ENCODE measurements at places on chromosomes 7 and 10. TPM values are rescaled to one million over a fixed set of nuclear protein-coding genes. Genes with fewer than 3 reads are reported as not detected.

GRCh38 chr10:117218654-117219053, 21.4 kb downstream of the KCNK18 start:
- DNase-seq = no peak
- H3K27me3 ChIP-seq = peaks cover 15% of the 10 kb centered on the region
- H3K27ac ChIP-seq = no peak overlapping the region
- H3K36me3 ChIP-seq = no peaks in the 10 kb centered on the region

GRCh38 chr7:92963566-92963965, 127.2 kb upstream of the CDK6 start:
- H3K4me3 ChIP-seq = no peak overlapping the region
- no peaks in the 10 kb centered on the region for H3K36me3 ChIP-seq
- no peak for DNase-seq
- no peak overlapping the region for H3K27ac ChIP-seq
- H3K4me1 ChIP-seq = no peaks in the 10 kb centered on the region

DNA sequence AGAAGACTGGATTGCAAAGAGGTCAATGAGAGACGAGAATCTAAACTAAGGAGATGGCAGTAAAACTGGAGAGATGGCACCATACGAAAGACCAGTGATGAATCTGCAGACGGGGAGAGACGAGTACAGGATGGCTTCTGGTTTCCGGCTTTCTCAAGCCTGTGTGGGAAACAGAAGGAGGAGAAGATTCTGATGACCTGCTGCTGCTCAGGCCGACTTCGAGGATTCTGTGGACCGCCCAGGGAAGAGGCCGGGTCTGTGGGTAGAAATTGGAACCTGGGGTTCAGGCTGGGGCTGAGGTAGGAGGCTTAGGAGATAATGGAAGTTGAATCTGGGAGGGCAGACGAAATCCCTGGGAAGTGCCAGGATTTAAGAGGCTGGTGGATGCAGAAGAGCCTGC, 48.6 kb downstream of the PARP12 start:
- H3K27me3 ChIP-seq = no peaks in the 10 kb centered on the region
- no peak for DNase-seq
- H3K4me3 ChIP-seq = no peak overlapping the region
- no peak overlapping the region for H3K27ac ChIP-seq
- no peaks in the 10 kb centered on the region for H3K4me1 ChIP-seq

Gene NPVF
- total RNA-seq = not detected

Gene ZWINT
- total RNA-seq = 9.0 TPM

Data from upper lobe of left lung (tissue), 6 donors.